ENCODE measurements at places on chromosomes 12 and 14.
A peak's percentile ranks its signal among the peaks of the same experiment; 100 is the strongest.

- ATAC-seq, result no peak
Measured at GRCh38 chr14:24293525-24293924, 6.1 kb downstream of the DHRS1 start.

- no peak for ATAC-seq
Measured at GRCh38 chr12:54024127-54024526, 4.1 kb upstream of the HOXC6 start.

- ATAC-seq, result no peak
Measured at GRCh38 chr14:99389174-99389826, 91.4 kb downstream of the SETD3 start.

DNA sequence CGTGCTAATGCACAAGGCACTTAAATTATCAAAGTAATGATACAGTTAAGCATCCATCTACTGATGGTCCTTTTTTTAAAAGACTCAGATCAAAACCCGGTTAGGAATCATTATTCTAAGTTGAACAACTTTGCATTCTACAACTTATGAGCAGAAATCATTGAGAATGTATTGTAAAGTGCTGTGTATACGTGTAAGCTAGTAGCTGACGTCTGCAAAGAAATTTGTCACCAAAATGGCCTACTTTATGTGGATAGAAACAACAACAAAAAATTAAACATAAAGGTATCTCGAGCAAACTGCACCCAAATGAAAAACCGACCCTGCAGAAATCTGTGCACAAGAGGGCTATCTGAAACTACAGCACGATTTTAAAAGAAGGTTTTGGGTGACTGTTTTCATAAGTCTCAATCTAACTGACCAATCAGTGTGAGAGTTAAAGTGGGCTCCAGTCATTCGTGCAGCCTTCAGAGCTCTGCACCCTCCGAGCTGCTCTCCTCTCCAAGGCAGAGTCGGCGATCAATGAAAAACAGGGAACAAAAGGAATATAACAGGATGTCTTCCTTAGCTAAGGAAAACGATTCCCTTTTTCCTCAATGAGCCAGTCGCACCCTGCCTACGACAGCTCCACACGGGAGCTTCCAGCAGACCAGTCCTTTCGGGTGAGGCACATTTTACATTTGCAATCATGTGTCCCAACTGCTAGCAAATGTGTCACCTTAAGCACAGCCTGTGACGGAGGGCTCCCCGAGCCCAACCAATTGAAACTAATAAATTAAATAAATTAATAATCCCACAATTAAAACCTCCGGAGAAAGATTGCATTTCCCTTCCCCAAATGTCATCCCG, 200.7 kb upstream of the FOXN3 start:
- ATAC-seq, result peak; percentile 77

DNA sequence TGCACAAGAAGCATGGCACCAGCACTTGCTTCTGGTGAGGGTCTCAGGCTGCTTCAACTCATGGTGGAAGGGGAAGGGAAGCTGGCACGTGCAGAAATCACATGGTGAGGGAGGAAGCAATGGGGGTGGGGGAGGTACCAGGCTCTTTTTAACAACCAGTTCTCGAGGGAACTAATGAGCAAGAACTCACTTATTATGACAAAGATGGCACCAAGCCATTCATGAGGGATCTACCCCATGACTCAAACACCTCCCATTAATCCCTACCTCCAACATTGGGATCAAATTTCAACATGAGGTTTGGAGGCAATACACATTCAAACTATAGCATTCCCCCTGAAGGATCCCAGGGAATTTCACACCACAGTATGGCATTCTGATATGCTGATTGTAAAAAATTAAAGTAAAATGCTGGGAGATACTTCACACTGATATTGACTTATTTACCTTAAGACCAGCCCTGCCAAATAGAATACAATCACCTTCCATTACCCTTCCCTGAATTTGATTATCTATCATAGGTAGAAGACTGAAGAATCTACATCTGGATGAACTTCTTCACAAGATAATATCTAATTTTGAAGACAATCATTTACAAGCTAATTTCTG, 201.7 kb upstream of the PLXNC1 start:
- ATAC-seq, result peak; percentile 50

- no peak for ATAC-seq
Measured at GRCh38 chr12:131621701-131622421, 89.0 kb upstream of the SFSWAP start.

DNA sequence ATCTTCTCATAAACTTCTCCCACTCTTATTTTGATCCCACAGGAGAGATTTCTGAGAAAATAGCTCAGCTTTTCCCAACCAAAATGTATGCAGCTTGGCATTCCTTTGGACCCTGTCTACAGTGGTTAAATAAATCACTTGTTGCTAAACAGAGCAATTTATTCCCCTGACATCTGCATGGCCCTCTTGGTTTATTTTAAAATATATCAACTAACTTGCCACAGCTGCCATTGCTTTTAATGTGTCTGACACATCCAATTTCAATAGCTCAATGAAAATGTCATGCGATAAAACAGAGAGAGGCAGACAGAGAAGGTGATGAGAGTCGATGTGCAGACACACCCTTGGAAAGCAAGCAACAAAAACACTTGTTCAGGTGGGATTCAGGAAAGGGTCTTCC, 128.3 kb downstream of the SSPN start:
- ATAC-seq, result no peak

DNA sequence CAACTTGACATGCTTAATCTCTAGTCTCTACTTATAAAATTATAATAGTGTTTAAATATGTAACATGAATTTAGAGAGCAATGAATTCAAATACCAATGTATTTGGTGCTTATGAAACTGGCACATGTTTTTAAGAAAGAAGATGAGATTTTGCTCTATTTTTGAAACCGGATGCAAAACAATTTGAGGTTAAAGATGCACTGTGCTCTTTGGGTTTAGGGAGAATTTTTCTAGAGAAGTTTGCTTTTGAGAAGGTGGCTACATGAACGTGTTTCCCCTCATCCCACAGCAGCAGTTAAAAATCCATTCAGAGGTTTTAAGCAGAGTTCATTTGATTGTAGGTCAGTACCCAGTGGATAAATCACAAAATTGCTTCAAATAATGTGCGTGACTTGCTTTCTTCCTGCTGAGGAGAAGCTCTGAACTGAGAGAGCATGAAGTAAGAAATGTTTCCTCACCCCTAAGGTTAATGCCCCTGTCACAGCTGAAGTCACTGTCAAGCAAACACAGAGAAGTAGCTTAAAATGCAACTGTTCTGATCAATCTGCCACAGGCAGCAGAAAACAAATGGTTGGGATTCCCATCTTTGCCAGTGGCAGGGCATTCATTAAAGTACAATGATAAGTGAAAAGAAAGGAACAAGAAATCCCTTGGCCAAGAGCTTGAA, 241.9 kb upstream of the SYT1 start:
- no peak for ATAC-seq

- peak; percentile 8 for ATAC-seq
Measured at GRCh38 chr12:109779382-109779781, 53.8 kb downstream of the TRPV4 start.

GRCh38 chr12:75969768-75970167, 61.8 kb downstream of the PHLDA1 start:
- peak; percentile 62 for ATAC-seq

DNA sequence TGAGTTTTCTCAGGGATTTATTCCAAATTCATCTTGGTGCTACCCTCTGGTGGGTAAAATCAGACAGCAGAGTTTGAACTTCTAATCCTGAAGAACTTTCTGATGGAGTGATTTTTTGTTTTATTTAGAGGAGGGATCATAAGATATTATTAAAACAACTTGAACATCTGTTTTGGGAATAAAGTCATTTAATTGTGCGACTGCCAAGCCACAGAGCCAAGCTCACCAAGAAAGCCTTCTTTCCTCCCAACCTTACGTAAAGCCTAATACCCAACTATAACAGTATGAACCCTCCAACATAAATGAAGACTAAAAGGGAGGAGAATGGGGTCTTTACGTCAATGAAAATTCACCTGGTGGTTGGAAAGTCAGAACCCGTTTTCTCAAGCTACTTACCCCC, 205.5 kb upstream of the IGF1 start:
- ATAC-seq, result no peak

GRCh38 chr12:70590051-70590450, 47.2 kb downstream of the PTPRB start:
- ATAC-seq, result peak; percentile 77

GRCh38 chr12:6200256-6201212, at the start of gene CD9:
CD9 (plus strand) TSS chr12:6200400; CDS start chr12:6200500, 100 bp downstream.
- ATAC-seq, result peak; percentile 70

DNA sequence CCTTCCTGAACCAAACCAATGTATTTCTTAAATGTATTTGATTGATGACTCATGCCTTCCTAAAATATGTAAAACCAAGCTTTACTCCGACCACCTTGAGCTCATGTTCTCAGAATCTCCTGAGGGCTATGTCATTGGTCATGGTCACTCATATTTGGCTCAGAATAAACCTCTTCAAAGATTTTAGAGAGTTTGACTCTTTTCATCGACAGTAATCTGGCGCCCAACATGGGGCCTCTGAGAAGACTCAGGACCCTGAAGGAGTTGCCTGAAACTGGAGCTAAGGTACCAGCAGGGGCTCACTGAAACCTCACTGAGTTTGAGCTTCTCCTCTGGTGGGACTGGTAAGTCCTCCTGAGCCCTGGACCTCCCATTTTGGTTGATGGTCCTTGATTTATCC, 17.2 kb upstream of the PSMC1 start:
- no peak for ATAC-seq

DNA sequence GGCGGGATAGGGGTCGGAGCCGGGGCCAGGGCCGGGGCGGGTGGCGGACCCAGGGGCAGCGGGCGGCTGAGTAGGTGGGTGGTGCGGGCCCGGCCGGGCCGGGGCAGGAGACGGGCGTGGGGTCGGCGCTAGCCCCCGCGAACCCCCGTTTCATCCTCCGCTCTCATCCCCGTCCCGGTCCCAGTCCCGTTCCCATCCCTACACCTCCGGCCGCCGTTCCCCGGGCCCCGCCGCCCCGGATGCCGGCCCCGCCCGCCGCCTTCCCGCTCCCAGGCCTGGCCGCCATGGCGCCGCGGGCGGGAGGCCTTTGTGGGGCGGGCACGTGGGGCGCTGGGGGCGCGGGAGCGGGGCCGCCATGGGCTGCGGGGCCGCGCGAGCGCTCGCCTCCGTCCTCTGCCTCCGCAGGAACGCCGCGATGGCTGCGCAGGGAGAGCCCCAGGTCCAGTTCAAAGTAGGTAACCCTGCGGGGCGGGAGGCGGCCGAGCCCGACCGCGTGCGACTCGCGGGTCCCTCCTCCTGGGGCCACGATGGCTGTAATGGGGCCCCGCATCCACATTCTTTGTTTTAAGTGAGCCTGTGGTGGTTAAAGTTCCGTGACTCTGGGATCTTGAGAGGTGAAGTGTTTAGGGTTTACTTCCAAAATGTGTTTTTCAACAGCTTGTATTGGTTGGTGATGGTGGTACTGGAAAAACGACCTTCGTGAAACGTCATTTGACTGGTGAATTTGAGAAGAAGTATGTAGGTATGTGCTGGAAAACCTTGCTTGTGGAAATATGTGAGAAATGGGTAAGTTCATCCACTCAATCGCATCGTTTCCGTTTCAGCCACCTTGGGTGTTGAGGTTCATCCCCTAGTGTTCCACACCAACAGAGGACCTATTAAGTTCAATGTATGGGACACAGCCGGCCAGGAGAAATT, 572 bp downstream of the RAN start:
- ATAC-seq, result peak; percentile 13

- ATAC-seq, result no peak
Measured at GRCh38 chr12:118436002-118436730, 59.8 kb downstream of the SUDS3 start.

- ATAC-seq, result no peak
Measured at GRCh38 chr12:130225347-130225746, 63.1 kb downstream of the FZD10 start.

GRCh38 chr12:16002880-16003279, 91.7 kb downstream of the DERA start:
- ATAC-seq, result no peak

GRCh38 chr14:73198253-73198652, 39.1 kb upstream of the PAPLN start:
- no peak for ATAC-seq

GRCh38 chr14:76298896-76299295, 77.0 kb upstream of the ESRRB start:
- ATAC-seq, result no peak

Data from esophagus mucosa (tissue), 1 donor.